ENCODE measurements at places on chromosomes 16 and 17.

DNA sequence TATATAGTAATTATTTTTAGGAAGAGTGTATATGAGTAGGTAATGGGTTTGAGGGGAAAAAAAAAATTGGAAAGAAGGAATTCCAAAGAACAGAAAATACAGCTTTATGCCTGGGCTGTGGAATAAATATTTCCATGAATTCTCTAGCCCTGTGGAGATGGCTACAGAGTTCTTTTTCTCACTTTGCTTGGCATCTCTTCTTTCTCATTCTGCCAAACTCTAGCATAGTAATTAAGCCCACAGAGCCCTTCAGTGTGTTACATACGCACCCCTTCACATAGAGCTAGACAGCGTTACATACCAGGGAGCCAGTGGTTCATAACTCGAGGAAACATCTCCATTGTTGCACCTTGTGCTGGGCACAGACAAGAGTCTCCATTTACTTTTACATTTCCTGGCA is 621.1 kb downstream of the CDH8 start:
- DNase-seq = no peak

GRCh38 chr17:27407916-27408864 is 48.1 kb upstream of the KSR1 start:
- no peak for DNase-seq

GRCh38 chr17:59521465-59522126 is 43.8 kb upstream of the DHX40 start:
- peak; percentile 31 for DNase-seq

GRCh38 chr17:73511719-73512115 is 132.5 kb downstream of the SDK2 start:
- DNase-seq = no peak

DNA sequence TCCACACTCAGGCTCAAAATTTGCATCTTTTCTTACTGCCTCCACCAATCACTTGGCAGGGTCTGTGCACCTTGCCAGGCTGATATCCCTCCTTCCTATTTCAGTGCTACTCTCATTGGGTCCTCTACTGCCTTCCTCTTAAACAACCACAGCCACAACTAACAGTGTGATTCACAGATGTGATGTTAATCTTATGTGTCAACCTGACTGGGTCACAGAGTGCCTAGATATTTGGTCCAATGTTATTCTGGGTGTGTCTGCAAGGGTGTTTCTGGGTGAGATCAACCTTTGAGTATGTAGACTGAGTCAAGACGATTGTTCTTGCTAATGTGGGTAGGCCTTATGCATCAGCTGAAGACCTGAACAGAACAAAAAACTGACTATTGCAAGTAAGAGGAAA is 51.3 kb upstream of the IRX6 start:
- no peak for DNase-seq

DNA sequence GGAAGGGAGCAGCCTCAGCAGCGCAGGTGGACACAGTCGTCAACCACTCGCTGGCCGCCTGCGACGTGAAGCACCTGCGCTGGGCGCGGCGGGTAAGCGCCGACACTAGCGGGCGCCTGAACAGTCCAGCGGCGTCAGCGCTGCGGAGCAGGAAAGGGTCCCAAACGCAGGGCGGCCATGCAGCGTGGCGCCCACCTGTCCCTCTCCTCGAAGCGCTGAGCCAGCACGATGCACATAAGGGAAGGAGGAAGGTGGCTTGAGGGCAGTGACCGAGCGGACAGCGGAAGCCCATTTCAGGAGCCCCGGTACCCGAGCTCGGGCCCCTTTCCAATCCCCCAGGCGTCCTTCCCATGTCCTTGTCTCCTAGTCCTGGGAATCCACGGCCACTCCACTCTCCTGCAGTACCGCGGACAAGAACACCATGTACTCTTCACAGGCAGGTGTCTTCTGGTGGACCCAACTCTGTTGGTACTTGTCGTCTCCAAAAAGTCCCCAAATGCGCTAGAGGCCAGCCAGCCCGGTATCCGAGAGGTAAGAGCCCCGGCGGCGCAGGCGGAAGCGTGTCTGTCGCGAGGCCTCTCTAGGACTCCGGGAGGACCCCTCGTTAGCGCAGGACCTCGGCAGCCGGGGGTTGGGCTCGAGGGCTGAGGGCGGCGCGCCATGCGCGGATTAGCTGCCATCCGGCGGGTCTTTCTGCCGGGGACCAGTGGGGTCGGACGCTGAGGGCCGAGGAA is 14.4 kb downstream of the ZNF232 start:
- DNase-seq = no peak

Data from T-helper 1 cell (primary cell).